ENCODE measurements at places on chromosomes 5 and 9.

DNA sequence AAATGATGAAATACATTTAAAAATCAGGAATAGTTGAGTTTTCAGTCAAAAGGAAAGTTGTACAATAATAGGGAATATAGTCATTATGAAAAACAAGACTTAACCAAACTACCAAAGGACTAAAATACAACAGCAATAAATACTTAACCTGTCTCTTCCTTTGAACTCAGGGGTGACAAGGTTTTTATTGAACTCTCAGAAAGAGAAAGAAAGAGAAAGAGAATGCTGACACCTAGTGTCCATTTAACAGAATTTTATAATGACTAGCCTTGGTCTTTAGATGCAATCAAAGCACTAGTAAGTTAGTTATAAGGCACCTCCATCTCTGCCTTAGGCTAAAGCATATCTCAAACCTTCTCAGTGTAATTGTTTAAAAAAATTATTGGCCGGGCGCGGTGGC lies 47.5 kb downstream of the UIMC1 start:
- no peak overlapping the region for H3K27ac ChIP-seq
- no peaks in the 10 kb centered on the region for H3K36me3 ChIP-seq
- no peaks in the 10 kb centered on the region for H3K4me1 ChIP-seq

GRCh38 chr9:77926371-77926878 lies 105.2 kb downstream of the GNAQ start:
- H3K27ac ChIP-seq, result no peak overlapping the region
- H3K36me3 ChIP-seq, result no peaks in the 10 kb centered on the region
- DNase-seq, result no peak
- H3K4me3 ChIP-seq, result no peak overlapping the region
- no peaks in the 10 kb centered on the region for H3K4me1 ChIP-seq

- H3K36me3 ChIP-seq, result no peaks in the 10 kb centered on the region
- H3K27ac ChIP-seq, result no peak overlapping the region
- no peaks in the 10 kb centered on the region for H3K27me3 ChIP-seq
- DNase-seq, result no peak
Measured at GRCh38 chr9:123232332-123232731, 36.1 kb downstream of the STRBP start.

- no peak overlapping the region for H3K4me3 ChIP-seq
- no peak for DNase-seq
- no peak overlapping the region for H3K27ac ChIP-seq
- no peaks in the 10 kb centered on the region for H3K4me1 ChIP-seq
- H3K36me3 ChIP-seq, result no peaks in the 10 kb centered on the region
Measured at GRCh38 chr9:34996905-34997279, 7.3 kb downstream of the DNAJB5 start.

- no peaks in the 10 kb centered on the region for H3K4me1 ChIP-seq
- no peaks in the 10 kb centered on the region for H3K36me3 ChIP-seq
- H3K4me3 ChIP-seq, result no peak overlapping the region
- H3K27ac ChIP-seq, result no peak overlapping the region
Measured at GRCh38 chr9:33329117-33329563, 38.8 kb downstream of the NFX1 start.

GRCh38 chr5:2999926-3000325 lies 248.4 kb upstream of the IRX2 start:
- no peaks in the 10 kb centered on the region for H3K4me1 ChIP-seq
- DNase-seq, result no peak
- H3K36me3 ChIP-seq, result no peaks in the 10 kb centered on the region
- no peaks in the 10 kb centered on the region for H3K27me3 ChIP-seq
- H3K27ac ChIP-seq, result no peak overlapping the region

DNA sequence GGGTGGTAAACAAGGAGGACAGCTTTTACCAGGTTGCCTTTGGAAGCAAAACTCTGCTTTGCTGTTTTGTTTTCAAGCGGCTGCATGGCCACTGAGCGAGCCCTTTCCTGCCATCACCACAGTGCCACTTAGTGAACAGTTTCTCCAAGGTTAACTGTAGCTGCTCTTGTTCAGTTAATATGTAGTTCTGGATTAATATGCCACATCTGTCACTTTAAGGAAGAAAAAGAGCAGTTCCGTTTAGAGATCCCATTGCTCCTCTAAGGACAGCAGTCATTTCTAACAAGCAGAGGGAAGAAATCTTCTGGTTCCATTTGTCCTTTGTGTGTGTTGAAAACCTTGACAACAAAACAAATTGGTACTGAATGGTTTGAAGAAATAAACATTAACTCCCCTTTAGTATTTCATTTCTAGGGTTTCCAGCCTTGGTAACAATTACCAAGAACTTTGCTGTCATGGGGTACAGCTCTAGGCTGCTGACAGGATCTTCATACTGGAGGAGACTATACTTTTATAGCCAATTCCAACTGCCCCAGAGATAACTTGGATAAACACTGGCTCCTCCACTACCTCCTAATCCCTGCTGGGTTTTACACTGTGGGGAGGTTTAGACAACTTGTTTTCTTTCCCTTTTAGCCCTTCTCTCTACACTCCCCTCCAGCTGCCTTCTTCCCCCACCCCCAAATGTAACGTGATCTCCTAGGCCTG lies 10.3 kb upstream of the ABL1 start:
- no peaks in the 10 kb centered on the region for H3K27me3 ChIP-seq
- DNase-seq, result peak; percentile 24
- peak overlapping the region; percentile 90 for H3K27ac ChIP-seq
- H3K36me3 ChIP-seq, result no peaks in the 10 kb centered on the region

GRCh38 chr5:39815711-39816110 lies 390.9 kb upstream of the DAB2 start:
- no peaks in the 10 kb centered on the region for H3K36me3 ChIP-seq
- no peaks in the 10 kb centered on the region for H3K27me3 ChIP-seq
- H3K27ac ChIP-seq, result no peak overlapping the region
- no peak overlapping the region for H3K4me3 ChIP-seq

DNA sequence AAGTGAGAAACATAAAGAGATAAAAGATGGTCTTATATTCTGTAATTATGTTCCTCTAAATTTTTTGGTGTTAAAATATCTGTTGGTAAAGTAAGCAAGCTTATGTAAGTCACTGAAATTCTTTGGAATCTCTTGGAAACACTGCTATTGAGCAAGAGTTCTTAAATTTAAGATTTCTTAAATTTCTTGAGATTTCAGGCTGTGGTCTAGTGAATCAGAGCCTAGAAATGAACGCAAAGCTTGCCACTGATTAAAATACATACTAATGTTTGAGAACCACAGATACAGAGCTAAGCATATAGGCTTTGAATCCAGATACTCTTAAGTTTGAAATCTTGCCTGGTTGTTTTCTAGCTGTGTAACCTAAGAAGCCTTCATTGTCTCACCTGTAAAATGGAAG lies 133.4 kb downstream of the TRPM3 start:
- no peaks in the 10 kb centered on the region for H3K27me3 ChIP-seq
- no peak overlapping the region for H3K27ac ChIP-seq
- H3K4me3 ChIP-seq, result no peak overlapping the region
- H3K36me3 ChIP-seq, result no peaks in the 10 kb centered on the region
- DNase-seq, result no peak

DNA sequence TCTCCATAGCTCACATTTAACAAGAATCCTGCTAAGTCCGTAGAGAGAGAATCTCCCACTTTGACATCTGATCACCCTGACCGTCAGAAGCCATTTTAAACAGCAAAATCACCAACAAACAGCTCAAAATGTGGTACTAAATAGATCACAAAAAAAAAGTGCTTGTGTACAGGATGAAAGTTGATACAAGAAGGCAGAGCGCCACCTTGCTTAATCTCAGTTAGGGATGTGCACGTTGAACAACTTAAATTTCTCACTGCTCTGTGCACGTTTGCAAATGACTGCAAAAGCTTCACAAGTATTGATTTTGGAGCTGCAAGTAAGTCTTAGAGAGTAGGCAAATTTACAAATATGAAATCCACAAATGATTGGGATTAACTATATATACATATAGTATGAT lies 63.1 kb upstream of the NREP start:
- H3K27ac ChIP-seq, result no peak overlapping the region
- H3K4me3 ChIP-seq, result no peak overlapping the region
- no peaks in the 10 kb centered on the region for H3K36me3 ChIP-seq
- H3K4me1 ChIP-seq, result no peaks in the 10 kb centered on the region
- no peaks in the 10 kb centered on the region for H3K27me3 ChIP-seq

Data from tibial nerve (tissue), 4 donors.